Activated CD4-positive, alpha-beta T cell treated with anti-CD3 and anti-CD28 coated beads, Interleukin-2, Interleukin-4, amounts not matched to agents 100 ng/mL and 50 ng/mL, durations not matched to agents 16 hours and 8 hours (primary cell): ENCODE measurements at places on chromosomes 16 and 17.
A peak's percentile ranks its signal among the peaks of the same experiment; 100 is the strongest.

DNA sequence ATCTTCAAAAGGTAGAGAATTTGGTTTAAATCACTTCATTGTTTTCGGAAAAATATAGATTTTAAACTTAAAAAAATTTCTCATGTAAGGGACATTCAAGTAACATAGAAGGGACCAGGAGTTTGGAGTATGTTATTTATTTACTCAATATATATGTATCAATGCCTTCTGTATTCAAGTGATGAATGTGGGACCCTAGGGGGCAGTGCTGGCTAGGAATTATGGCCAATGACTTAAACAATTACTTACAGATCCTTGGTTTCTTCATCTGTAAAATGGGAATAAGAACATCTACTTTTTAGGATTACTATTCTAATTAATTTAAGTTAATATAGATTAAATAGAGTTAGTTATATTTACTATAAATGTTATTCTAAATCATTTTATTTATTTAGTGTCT, 886.3 kb upstream of the RBFOX1 start:
- no peak for DNase-seq

GRCh38 chr16:50708373-50709060, 15.1 kb downstream of the NOD2 start:
- DNase-seq = no peak

GRCh38 chr16:27945233-27945973, 118.1 kb downstream of the GSG1L start:
- DNase-seq = no peak

GRCh38 chr17:27546624-27547300, 84.2 kb upstream of the LGALS9 start:
- peak; percentile 46 for DNase-seq

DNA sequence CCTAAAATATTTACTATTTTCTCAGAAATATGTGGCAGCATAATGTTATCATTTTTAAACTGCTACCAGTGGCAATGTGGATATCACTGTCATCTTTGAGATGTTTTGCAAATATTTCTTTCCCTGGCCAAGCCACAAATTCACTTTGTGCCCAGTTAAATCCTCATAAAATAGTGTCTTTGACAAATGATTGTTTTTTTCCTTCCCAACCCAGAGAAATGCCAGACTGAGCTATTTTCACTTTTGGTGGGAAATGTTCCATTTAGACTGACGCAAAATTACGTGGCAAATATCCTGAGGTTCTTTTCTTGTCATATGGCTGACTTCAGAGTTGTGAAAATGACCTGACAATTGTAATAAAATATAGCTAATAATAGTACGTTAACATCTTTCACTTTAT, 807.0 kb upstream of the SOX9 start:
- no peak for DNase-seq

GRCh38 chr16:83994703-83995102, 26.7 kb downstream of the NECAB2 start:
- no peak for DNase-seq

GRCh38 chr16:64782484-64782883, 339.4 kb downstream of the CDH11 start:
- no peak for DNase-seq

GRCh38 chr17:376936-377863, 24.6 kb upstream of the RPH3AL start:
- DNase-seq = no peak

GRCh38 chr17:75262112-75262606, 480 bp downstream of the MRPS7 start:
- DNase-seq = no peak

- DNase-seq = peak; percentile 85
Observed at GRCh38 chr16:66954097-66954659, 6.9 kb upstream of the CES3 start.

GRCh38 chr16:12965274-12965804, 63.9 kb downstream of the SHISA9 start:
- no peak for DNase-seq

DNA sequence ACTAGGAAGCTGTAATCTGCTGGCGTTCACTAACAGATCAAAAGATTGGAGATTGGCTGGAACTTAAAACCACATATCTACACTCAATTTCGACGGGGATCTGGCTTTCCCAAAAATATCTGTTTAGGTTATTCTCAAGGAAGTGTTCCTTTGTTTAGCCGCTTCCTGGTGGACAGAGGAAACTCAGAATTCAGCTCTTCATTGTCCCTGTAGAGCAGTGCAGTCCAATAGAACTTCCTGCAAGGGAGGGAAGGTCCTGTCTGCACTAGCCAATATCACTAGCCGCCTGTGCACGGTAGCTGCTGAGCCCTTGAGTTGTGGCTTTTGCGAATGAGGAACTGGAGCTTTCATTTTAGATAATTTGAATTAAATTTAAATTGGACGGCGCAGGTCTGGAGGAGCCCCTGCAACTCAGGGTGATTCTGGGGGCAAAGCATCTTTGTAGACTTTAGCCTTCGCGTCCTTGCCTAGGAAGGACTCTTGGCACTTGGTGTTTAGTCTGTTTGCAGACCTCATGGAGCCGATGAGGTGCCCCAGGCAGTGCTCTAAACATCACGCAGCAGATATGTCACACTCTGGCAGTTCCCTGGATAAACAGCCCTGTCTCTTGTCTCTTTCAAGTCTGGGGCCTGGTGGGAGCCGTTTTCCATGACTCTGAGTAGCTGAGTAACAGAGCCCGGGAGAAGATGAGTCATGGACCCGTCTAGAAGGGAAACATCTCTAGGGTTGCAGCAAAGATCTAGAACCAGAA, 122.2 kb downstream of the CCDC182 start:
- DNase-seq = no peak
